Activated CD8-positive, alpha-beta memory T cell treated with anti-CD3 and anti-CD28 coated beads for 48 hours (primary cell): ENCODE measurements at places on chromosomes 5 and 9.
A peak's percentile ranks its signal among the peaks of the same experiment; 100 is the strongest.

DNA sequence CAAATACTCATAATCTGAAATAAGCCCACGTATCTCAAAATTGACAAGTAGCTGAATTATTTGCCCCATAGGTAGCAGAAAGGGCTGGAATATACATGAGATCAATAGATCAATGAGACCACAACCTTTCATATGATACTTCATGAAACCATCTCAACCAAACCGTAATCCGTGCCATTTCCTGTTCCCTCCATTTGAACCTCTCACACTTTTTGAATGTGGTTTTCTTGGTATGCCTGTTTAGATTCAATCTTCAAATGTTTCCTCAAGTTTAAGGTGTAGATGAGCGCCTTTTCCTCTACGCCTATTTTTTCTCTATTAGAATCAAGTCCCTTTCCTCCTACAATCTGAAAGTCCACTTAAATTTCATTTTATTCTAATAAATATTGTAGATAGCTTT is 805.5 kb downstream of the EFNA5 start:
- DNase-seq = no peak

DNA sequence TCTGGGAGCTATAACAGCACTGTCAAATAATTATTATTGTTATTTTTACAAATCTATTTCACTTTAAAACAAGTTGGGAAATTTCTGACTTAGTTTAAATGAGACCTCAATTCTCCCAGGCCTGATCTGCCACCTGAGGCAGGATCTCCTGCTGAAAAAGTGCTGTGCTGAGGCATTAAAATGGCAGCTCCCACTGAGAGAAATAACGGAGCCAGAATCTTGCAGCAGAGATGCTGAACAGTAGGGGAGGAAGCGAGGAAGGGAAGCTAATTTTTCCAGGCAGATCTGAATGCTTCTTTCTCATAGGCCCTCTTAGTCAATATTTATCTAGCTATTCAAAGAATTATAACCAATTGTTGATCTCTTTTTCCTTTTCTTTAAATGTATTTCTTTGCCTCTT is 196.3 kb downstream of the ZNF462 start:
- DNase-seq = no peak

DNA sequence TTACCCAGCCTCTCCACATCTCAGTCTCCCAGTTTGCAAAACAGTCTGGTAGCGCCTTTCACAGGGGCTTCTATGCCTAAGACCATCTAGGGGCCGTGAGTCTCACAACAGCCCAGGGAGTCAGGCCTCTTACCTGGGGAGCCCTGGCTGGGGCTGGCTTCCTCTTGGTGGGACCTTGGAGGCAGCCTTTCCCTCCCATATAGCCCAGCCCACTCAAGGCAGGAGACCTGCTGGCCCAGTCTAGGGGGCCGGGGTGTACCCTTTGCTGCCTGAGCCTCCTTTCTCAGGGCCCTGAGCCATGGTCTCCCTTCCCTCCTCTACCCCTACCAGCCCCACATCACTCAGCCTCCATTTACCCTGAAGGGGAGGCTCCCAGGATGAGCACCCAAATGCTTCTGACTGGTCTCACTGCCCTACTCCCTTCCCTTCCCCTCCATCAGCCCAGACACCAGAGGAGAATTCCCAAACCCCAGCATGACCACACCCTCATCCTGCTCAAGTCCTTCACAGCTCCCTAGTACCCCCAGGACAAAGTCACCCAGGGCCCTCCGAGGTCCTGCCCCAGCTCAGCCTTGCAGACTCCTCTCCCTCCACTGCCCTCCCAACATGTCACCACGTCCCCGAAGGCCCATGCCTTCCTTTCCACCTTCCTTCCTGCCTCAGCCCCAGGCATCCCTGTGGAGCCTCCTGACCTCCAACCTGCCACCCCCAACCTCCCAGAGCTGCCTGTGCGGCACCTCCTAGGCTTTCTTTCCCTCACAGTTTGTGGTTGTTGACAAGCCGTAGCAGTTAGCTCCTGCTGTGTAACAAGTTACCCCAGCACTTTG is 55.3 kb downstream of the BARX1 start:
- DNase-seq = no peak

DNA sequence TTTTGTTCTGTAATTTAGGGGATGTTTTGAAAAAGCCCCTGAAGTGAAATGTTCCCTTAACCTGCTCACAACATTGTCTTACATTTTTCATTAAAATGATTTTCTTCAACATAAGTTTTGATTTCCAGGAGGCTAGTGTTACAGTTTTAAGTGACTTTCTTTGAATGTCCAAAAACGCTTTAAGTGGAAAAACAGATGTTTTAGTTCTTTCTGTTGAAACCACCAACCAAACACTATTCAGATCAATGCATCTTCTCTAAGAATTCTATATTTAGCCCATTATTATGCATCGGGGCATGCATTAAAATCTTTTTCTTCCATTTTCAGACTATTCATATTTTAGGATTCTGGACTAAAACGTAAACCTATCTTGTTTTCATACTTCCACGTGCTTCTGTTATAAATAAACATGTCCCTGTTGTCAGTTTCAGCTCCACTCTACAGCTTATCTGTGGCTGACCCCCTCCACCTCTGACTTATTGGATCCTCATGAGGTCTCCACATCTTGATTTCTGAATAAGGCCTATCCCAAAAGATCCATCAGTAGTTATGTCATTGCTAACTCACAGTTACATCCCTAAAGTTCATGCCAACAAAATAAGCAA is 882.3 kb upstream of the SEMA6A start:
- no peak for DNase-seq

DNA sequence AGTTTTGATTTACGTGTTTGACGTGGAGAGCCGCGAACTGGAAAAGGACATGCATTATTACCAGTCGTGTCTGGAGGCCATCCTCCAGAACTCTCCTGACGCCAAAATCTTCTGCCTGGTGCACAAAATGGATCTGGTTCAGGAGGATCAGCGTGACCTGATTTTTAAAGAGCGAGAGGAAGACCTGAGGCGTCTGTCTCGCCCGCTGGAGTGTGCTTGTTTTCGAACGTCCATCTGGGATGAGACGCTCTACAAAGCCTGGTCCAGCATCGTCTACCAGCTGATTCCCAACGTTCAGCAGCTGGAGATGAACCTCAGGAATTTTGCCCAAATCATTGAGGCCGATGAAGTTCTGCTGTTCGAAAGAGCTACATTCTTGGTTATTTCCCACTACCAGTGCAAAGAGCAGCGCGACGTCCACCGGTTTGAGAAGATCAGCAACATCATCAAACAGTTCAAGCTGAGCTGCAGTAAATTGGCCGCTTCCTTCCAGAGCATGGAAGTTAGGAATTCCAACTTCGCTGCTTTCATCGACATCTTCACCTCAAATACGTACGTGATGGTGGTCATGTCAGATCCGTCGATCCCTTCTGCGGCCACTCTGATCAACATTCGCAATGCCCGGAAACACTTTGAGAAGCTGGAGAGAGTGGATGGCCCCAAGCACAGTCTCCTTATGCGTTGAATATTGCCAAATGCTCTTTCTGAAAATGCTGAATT is 850 bp downstream of the RRAGA start:
- no peak for DNase-seq

GRCh38 chr5:160280384-160281095 is 31.8 kb downstream of the CCNJL start:
- DNase-seq = no peak

DNA sequence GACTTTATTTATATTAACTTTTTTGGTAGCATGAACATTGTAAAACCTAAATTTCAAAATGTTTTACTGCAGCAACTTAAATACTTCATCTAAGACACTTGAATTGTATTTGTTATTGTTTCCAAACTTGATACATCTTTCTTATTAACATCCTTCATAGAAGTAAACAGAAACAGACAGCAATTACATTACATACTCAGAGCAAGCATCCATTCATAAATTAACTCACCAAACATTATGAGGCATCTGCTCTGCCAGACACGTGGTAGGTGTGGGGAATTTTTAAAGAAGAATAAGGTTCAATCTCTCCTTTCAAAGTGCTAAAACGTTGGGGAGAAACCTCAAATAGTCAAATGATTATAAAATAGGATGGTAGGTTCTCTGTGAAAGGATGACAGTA is 130.8 kb downstream of the MUSK start:
- no peak for DNase-seq

DNA sequence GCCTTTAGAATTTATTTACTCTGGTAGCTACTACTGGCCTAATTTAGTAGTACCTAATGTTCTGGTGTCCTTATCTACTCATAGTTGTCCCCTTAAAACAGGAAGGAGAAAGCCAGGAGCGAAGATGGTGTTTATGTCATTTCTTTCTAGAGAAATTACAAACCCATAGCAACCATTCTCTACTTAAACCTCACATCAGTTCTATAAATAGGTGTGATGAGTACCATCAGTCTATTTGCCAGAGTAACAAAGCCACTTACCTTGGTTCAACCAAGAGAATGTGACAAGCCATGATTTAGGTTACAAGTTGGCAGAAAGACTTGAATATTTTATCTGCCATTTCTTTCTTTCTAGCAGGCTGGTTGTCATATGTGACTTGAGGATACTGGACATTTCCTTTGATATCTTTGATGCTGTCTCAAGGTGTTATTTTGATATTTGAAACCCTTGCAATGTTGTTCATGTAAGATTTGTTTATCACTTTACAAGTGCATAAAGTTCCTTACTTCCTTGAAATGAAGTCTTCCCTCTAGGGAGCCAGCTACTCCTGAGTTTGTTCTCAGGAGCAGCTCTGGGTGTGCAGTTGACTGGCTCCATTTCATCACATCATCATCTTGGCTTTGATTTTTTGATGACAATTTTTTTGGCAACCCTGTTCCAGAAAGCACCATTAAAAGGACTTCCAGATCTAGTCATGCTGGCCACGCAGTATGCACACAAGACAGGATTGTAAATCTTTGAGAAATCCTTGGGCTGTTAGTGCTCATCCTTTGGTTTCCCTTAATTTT is 286.8 kb downstream of the ARHGAP26 start:
- DNase-seq = no peak

GRCh38 chr5:40841068-40841805 is at the start of gene CARD6:
Gene CARD6, plus strand, starts transcription at chr5:40841367. Its CDS starts 16 bp downstream, at chr5:40841383.
- DNase-seq = no peak

- no peak for DNase-seq
These were observed 65.1 kb upstream of the IL6ST start for GRCh38 chr5:56059854-56060253.

GRCh38 chr5:82445726-82446335 is 167.7 kb upstream of the RPS23 start:
- no peak for DNase-seq

DNA sequence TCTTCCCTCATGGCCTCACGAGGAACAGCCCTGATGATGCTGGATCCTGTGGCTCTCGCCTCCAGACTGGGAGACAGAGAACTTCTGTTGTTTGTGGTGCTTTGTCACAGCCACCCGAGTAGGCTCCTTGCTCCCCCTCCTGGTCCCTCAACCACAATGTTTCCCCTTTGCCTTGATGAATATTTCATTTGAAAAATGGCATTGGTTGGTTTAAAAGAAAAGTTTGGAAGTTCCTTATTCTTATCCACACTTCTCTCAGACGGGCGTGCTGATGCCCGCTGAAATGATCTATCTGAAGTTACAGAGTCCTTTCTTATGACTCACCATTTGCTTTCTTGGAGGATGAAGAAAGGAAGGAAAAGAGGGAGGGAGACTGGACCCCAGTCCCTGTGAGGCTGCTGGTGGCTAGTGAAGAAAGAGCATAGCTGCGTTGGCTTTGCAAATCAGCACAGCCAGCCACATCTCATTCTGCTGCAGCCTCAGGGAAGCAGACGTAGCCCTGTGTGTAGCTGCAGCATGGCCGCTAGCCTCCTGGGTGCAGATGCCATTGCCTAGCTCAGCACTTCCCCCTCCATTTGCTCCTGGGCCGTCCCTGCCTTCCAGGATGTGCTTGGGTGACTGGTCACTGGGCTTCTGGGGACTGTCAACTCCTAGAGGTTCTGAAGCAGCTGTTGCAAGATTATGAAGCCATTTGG is 185.9 kb downstream of the ERCC6L2 start:
- DNase-seq = no peak

- no peak for DNase-seq
These were observed 132.6 kb upstream of the TBCA start for GRCh38 chr5:77908787-77909186.

- DNase-seq = no peak
These were observed 1.6 kb downstream of the NTNG2 start for GRCh38 chr9:132163457-132163875.

DNA sequence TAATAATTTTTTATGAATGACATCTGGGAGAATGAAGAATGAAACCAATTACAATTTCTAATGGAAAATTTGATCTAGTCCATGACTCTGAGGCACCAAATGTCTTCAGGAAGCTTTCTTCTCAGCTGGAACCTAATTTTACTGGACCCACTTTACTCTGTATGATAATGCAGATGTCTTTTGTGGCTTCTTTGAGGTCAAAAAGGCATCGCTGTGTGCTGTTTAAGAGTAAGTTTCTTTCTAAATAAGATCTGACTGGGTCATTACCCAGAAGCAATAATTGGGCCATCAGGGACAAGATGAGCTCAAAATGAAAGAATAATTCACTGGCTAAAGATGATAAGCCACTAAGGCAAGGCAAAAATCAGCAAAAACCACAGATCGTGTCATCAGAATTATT is 633.4 kb downstream of the PSAT1 start:
- DNase-seq = no peak

DNA sequence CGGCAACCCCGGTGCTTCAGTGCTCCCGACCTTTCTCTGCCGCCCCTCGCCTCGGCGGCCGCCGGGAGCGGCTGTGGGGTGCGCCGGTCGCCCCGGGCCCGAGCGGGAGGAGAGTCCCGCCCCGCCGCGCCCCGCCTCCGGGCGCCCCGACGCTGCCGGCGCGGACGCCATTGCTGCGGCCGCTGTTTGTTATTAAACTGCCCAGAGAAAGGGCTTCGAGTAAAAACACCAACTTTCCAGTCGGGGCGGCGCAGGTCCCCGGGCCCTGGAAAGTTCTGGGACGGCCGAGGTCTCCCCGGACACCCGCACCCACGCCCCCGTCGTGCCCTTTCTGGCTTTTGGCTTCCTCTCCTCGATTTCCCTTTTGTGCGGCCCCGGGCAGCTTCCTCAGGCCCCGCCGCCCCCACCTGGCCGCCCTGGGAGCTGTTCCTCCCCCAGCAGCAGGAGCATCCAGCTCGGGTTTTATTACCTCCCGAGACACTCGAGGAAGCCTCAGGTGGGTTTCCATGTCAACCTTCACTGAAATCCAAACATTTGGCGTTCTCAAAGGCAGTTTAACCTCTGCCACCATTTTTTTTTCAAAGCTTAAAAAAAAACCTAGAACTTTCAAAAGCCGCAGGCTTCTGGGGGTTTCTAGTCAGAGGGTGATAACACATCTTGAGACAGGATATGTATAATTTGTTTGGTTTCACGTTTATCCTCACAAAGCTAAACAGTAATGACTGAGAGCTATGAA is 334.4 kb downstream of the CWC27 start:
- peak; percentile 11 for DNase-seq

DNA sequence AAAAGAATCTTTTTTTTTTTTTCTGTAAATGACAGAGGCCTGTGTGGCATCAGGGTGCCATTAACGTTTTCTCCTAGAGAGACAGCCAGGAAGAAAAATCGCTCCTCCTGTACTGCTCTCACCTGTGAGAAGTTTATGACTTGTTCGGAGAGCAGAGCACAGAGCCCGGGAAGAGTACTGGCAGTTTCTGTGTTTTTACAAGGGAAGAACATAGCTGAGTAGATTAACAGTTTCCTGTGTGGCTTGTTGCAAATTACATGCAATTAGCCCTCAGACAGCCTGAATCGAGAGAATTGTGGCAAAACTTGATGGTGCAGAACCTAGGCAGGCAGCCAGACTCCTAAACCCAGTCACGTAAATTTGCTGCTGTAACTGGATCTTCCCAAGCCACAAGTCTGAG is 32.1 kb downstream of the PRKACG start:
- DNase-seq = no peak

GRCh38 chr9:32742296-32742695 is 41.0 kb upstream of the TMEM215 start:
- no peak for DNase-seq
